ENCODE measurements at places on chromosomes 16 and 17.

DNA sequence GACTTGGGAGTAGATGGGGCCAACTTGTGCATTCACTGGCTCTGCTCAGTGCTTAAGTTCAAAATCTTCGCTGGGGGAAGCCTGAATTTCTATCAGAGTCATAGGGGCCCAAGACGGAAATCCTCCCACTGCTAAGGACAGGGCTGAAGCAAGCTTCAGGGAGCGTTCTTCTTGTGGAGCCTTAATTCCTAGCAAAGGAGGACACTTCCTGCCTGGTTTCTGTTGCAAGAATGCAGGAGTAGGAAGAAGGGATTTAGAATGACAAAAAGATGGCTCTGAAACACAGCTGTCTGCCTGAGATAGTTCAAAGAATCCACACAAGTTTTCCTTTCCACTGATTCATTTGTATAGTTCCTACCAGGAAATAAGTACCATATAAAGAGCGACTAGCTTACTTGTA lies 26.4 kb downstream of the PSME3IP1 start:
- DNase-seq = no peak

DNA sequence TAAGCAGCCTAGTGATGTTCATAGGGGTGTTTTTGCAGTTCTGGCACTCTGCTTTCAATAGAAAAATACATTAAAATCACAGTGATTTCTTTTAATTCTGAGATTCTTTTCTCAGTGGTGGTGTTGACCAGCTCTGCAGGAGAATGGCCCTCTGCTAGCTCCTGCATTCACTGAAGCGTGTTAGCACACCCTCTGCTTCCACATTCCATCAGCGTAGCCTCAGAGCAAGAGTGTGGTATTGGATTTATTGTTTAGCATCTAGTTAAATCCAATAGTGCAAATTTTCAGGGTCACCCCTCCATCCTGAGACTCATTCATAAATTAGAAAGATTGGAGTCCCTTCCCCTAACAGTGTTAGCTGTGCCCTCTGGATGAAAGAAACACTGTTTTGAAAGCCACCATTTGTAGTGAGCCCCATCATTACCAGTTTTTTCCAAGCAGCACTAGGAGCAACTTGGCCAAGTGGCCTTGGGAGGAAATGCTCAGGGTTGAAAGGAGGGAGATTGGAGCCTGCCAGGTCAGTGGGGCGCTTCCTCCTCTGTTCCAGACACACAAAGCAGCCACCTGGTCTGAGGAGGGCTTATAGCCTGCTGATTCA lies 45.7 kb downstream of the B9D1 start:
- DNase-seq = no peak

DNA sequence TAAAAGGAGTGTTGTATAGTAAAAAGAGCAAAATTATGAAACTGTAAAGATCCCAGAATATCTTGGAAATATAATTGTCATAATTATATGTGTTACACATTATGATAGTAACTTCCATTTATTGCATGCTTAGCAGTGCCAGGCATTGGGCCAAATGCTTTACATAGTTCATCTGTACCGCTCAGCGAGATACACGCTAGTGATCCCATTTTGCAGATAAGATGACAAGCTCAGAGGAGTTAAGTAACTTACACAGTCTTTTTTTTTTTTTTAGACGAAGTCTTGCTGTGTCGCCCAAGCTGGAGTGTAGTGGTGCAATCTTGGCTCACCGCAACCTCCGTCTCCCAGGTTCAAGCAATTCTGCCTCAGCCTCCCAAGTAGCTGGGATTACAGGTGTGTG lies 6.8 kb upstream of the EZH1 start:
- DNase-seq = no peak

DNA sequence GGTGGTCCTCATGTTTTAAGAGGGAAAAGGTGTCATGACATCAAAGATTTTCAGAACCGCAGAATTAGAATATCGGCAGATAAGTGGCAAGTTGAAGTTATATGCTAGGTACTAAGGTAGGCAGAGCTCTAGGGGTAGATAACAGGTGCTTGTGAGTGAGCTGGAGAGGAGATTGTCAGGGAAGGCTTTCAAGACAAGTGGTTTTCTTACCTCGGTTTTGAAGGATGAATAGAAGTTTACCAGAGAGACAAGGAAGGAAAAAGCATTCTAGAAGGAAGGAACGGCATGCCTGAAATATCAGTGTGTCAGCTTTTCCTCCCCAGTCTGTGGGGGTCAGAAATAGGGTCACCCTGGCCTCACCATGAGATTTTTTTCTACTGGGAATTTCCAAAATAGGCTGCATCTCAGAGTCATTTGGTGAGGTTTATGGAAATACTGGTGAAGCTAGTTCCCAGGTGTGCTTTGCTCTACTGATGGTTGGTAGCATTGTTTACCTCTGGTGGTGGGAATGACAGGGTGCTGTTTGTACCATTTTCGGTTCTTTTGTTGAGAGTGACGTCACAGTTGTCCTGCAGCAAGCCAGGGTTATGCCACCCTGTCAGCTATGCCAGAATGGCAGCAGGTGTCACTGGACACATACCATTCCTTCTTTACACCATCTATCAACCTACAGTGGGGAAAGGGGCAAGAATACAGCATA lies 112.5 kb downstream of the MSI2 start:
- DNase-seq = no peak

DNA sequence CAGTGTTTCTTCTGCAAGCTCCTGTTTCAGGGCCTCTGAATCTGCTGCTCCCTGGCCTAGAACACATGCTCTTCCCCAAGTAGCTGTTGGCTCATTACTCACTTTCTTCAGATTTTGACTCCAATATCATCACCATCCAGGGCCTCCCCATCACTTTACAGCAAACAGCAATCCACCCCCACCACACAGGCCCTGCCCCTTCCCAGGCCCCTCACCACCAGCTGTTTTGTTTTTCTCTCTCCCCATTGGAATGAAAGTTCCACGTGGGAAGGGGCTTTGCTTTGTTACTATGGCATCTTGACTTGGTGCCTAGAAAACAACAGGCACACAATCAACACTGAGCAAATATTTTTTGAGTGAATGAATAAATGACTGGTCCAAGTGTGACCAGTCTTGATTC lies 4.0 kb downstream of the TMEM170A start:
- DNase-seq = peak; percentile 69

GRCh38 chr17:8162233-8162996 lies at the start of gene VAMP2:
Gene VAMP2 (minus strand): TSS chr17:8162948. CDS start chr17:8162879, 69 bp downstream.
- DNase-seq = peak; percentile 70

GRCh38 chr16:84986102-84986501 lies 25.2 kb downstream of the ZDHHC7 start:
- DNase-seq = no peak
